ENCODE measurements at places on chromosomes 5 and 9. TPM values are rescaled to one million over a fixed set of nuclear protein-coding genes. Genes with fewer than 3 reads are reported as not detected.
A peak's percentile ranks its signal among the peaks of the same experiment; 100 is the strongest.

GRCh38 chr9:111599092-111599954 lies at the start of gene PTGR1:
TSS of gene PTGR1 (minus strand) at chr9:111599647. CDS start at chr9:111597422, 2,225 bp downstream.
- H3K36me3 ChIP-seq, result no peaks in the 10 kb centered on the region
- H3K4me1 ChIP-seq, result peaks cover 15% of the 10 kb centered on the region
- no peak within 1 kb of the TSS for H3K27ac ChIP-seq
- H3K27me3 ChIP-seq, result peaks cover 9% of the 10 kb centered on the region

DNA sequence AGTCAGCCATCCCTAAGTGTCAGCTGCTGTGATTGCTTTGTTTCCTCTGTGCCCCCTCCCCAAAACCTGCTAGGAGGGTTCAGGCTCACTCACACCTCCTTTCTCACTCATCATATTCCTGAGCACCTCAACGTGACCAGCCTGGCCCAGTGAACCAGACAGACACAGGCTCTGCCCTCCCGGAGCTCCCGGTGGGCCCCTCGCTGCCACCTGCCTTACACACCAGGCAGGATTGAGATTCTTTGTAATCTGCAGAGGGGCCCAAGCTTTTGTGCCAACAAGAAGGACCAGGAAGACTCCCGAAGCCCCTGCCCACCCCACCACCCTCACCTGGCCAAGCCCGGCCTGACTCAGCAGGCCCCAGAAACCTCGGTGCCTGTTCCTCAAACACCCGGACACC lies 87.8 kb downstream of the NTNG2 start:
- no peak for DNase-seq
- H3K36me3 ChIP-seq, result no peaks in the 10 kb centered on the region
- H3K4me1 ChIP-seq, result no peaks in the 10 kb centered on the region

DNA sequence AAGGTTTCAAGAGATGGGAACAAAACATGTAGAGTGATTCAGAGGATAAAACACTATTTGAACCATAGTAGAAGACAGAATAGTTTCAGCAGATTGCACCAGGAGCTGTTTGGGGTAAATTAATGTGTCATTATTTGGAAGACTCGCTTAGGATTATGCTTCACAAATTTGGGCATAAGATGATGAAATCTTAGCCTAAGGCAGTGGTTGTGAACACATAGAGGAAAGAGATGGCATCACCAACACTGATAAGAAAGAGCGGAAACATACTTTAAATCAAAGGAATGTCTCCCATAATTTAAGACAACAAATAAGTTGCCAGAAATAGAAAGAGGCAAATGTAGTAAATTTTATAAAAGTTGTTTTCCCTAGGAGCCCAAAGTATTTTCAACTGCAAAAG lies 66.1 kb upstream of the TBCA start:
- H3K27me3 ChIP-seq, result peaks cover 7% of the 10 kb centered on the region
- H3K4me1 ChIP-seq, result no peaks in the 10 kb centered on the region
- no peak overlapping the region for H3K27ac ChIP-seq
- H3K4me3 ChIP-seq, result no peak overlapping the region
- H3K36me3 ChIP-seq, result no peaks in the 10 kb centered on the region

GRCh38 chr5:34719029-34719428 lies 62.9 kb downstream of the RAI14 start:
- no peaks in the 10 kb centered on the region for H3K36me3 ChIP-seq
- H3K27me3 ChIP-seq, result no peaks in the 10 kb centered on the region
- H3K4me1 ChIP-seq, result no peaks in the 10 kb centered on the region
- no peak overlapping the region for H3K4me3 ChIP-seq
- DNase-seq, result no peak

DNA sequence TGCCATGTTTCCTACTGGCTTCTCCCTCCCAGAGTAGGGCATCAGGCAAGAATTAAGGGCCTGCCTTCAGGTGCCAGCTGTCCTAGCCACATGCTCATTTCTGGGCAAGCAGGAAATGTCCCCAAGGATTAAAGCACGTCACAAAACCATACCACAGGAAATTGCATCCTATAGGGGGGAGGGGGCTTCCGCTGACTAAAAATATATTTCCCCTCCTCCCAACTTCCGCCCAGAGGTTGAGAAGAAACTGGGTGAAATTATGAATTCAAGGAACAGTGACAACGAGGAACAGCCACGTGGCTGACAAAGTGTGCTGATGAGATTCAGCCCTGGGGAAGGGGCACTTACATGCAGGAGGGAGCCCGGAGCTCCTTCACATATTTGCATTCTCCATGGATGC lies 4.1 kb downstream of the HBEGF start:
- no peak overlapping the region for H3K4me3 ChIP-seq
- H3K27ac ChIP-seq, result peak overlapping the region; percentile 32

GRCh38 chr5:21185536-21185935 lies 1197.5 kb upstream of the CDH18 start:
- no peak overlapping the region for H3K27ac ChIP-seq
- no peak overlapping the region for H3K4me3 ChIP-seq

DNA sequence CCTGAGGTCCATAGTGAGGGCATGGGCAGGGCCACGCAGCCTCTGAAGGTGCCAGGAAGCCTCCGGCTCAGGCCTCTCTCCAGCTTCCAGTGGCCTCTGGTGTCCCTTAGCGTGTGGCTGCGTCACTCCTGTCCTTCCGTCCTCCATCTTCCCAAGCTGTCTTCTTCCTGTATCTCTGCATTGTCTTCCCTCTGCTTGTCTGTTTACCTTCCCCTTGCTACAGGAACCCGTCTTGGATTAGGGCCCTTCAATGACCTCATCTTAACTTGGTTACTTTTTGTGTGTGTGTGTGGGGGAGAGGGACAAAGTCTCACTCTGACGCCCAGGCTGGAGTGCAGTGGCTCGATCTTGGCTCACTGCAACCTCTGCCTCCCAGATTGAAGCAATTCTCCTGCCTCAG lies 14.4 kb downstream of the ASS1 start:
- H3K4me3 ChIP-seq, result no peak overlapping the region
- H3K27ac ChIP-seq, result no peak overlapping the region
- no peak for DNase-seq
- no peaks in the 10 kb centered on the region for H3K36me3 ChIP-seq

- no peak overlapping the region for H3K4me3 ChIP-seq
- H3K4me1 ChIP-seq, result no peaks in the 10 kb centered on the region
- H3K27me3 ChIP-seq, result no peaks in the 10 kb centered on the region
- H3K36me3 ChIP-seq, result no peaks in the 10 kb centered on the region
- no peak for DNase-seq
These were observed 39.7 kb upstream of the SLC25A51 start for GRCh38 chr9:37943345-37944265.

- no peaks in the 10 kb centered on the region for H3K27me3 ChIP-seq
- H3K4me1 ChIP-seq, result peaks cover 12% of the 10 kb centered on the region
- H3K27ac ChIP-seq, result no peak overlapping the region
- no peak overlapping the region for H3K4me3 ChIP-seq
- no peak for DNase-seq
- H3K36me3 ChIP-seq, result no peaks in the 10 kb centered on the region
These were observed 66.6 kb downstream of the C9orf152 start for GRCh38 chr9:110141227-110141793.

DNA sequence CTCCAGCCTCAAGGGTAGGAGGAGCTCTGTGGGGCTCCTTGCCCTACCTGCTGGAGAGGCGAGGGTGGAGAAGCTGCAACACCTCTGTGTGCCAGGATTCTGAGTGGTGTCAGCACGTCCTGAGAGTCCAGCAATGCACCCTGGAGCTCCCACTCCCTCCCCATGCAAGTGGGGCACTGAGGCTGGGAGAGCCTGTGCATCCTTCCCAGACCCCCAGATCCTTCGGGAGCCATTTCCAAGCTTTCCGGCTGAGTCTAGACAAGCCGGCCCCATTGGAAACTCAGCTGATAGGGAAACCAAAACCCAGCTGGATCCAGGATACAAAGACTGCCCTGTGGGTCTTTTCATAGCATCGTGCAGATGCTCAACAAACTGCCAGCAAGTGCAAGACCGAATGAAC lies 1.8 kb downstream of the FAM163B start:
- no peaks in the 10 kb centered on the region for H3K36me3 ChIP-seq
- H3K27me3 ChIP-seq, result no peaks in the 10 kb centered on the region
- no peak for DNase-seq
- no peak overlapping the region for H3K4me3 ChIP-seq

DNA sequence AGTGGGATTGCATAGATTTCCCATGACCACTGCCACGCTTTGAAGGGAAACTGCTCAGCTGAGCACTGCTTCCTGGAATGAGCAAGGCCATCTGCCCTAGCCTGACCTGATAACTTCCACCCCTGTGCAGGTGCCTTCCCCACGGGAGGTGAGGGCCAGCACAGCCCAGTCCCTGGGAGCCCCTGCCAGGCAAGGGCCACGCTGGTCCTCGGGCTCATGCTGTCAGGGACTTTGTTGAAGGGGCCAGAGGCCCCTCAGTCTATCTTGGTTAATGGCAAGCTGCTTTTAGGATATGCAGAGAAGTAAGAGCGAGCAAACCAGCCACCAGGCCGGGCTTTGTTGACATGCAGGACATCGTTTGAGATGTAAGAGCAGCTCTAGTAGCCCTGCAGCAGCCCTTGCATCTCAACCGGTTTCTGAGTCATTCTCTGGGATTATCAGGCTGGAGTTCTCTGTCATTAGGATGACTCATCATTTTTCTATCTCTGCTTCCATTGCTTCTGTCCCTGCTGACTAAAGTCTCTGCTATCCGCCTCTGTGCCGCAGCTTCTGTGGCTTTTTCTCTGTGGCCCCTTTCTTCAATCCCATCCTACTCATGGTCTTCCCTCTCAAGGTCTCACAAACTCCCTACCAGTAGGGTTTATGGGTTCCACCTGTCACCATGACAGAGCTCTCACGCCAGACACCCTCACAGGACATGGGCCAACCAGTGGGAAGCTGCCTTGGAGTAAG lies 30.6 kb upstream of the IQGAP2 start:
- H3K36me3 ChIP-seq, result no peaks in the 10 kb centered on the region
- no peak overlapping the region for H3K4me3 ChIP-seq
- DNase-seq, result no peak
- no peak overlapping the region for H3K27ac ChIP-seq

GRCh38 chr5:131514316-131515283 lies 120.4 kb downstream of the RAPGEF6 start:
- peaks cover 28% of the 10 kb centered on the region for H3K36me3 ChIP-seq
- peak overlapping the region; percentile 56 for H3K27ac ChIP-seq
- H3K4me3 ChIP-seq, result peak overlapping the region; percentile 41
- H3K27me3 ChIP-seq, result no peaks in the 10 kb centered on the region
- peaks cover 20% of the 10 kb centered on the region for H3K4me1 ChIP-seq

GRCh38 chr9:35905051-35905781 lies 786 bp upstream of the HRCT1 start:
- no peak overlapping the region for H3K4me3 ChIP-seq
- H3K27ac ChIP-seq, result no peak overlapping the region
- H3K36me3 ChIP-seq, result no peaks in the 10 kb centered on the region
- no peak for DNase-seq
- peaks cover 53% of the 10 kb centered on the region for H3K4me1 ChIP-seq
- H3K27me3 ChIP-seq, result peaks cover 3% of the 10 kb centered on the region

DNA sequence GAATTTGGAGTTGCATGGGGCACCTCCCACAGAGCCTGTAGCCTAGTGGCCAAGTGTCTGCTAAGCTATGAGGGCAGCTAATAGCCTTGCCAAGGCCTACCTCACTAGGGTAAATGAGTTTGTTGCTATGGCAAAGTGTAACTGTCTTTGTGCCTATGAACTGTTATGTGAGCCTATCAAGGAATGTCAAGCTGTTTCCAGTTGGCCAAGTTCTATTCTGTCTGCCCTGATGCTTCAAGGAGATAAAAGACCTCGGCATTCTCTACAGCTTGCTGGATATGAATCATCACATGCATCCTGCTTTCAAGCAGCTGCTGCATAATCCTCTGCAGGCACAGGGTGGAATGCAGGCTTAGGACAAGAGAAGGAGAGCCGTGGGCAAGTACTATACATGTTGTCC lies 69.8 kb upstream of the CCDC112 start:
- no peak overlapping the region for H3K27ac ChIP-seq
- no peaks in the 10 kb centered on the region for H3K27me3 ChIP-seq
- H3K4me1 ChIP-seq, result no peaks in the 10 kb centered on the region
- no peaks in the 10 kb centered on the region for H3K36me3 ChIP-seq
- H3K4me3 ChIP-seq, result no peak overlapping the region
- DNase-seq, result no peak

- no peak for DNase-seq
- H3K27ac ChIP-seq, result no peak overlapping the region
- no peak overlapping the region for H3K4me3 ChIP-seq
- peaks cover 20% of the 10 kb centered on the region for H3K36me3 ChIP-seq
- H3K27me3 ChIP-seq, result no peaks in the 10 kb centered on the region
These were observed 85.8 kb downstream of the MRPS27 start for GRCh38 chr5:72234265-72234700.

DNA sequence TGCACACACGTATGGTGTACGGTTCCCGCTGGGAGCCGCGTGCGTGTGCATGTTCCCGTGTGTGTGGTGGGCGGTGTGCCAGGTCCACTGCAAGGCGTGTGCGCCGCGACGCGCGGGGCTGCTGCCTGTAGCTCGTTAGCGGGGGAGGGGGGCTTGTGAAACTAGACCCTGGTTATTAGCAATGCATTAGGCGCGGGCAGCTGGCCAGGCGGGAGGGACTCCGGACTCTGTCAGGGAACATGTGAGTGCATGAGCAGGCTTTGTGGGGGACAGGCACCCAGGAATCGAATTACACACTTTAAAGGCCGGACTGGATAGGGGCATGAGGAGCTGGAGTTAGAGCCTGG lies 32.2 kb upstream of the ENHO start:
- no peaks in the 10 kb centered on the region for H3K4me1 ChIP-seq
- no peaks in the 10 kb centered on the region for H3K27me3 ChIP-seq
- no peak overlapping the region for H3K27ac ChIP-seq
- H3K4me3 ChIP-seq, result no peak overlapping the region
- no peak for DNase-seq

DNA sequence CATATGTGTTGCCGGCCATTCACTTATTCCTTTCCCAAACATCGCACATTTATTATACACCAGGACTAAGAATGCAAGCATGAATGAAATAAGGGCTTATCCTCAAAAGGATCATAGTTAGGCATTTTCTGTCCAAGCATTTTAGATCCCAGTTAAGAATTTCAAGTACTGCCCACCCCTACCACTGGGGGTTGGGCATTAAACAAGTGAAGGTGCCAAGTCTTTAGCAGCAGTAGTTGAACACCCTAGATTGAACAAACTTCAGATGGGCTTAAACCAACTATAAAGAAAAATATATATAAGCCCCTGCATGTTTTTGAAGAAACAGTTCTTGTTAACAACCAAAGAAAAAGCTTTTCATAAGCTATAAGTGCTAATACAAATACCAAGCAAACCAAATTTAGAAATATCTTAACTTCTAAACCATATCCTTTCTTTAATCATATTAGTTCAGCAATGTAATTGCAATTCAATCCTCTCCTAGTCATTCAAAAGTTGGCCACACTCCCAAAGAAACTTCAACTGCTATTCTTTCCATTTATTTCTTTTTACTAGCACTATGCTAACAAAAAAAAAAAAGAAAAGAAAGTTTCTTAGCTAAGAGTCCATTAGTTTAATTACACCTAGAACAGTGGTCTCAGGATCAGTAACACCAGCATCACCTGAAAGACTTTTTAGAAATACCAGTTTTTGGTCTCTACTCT lies 149.8 kb downstream of the MLLT3 start:
- no peaks in the 10 kb centered on the region for H3K27me3 ChIP-seq
- H3K4me1 ChIP-seq, result peaks cover 8% of the 10 kb centered on the region
- no peak overlapping the region for H3K27ac ChIP-seq
- H3K36me3 ChIP-seq, result no peaks in the 10 kb centered on the region
- DNase-seq, result no peak
- no peak overlapping the region for H3K4me3 ChIP-seq

Gene SLC6A3
- not detected for total RNA-seq

Gene CTSV
- total RNA-seq, result not detected

Gene DNM1
- total RNA-seq, result 0.94 TPM

Gene ISCA1
- 38.4 TPM for total RNA-seq

Gene CDH9
- not detected for total RNA-seq

Gene TAF11L5
- total RNA-seq, result not detected

Gene DIPK1B
- total RNA-seq, result 1.6 TPM

Gene SPATA31D4
- total RNA-seq, result not detected

Gene CLIC3
- 2.3 TPM for total RNA-seq

Gene OTP
- total RNA-seq, result not detected

Gene SMIM23
- not detected for total RNA-seq

Data from naive thymus-derived CD4-positive, alpha-beta T cell (primary cell).